ENCODE measurements at places on chromosomes 12 and 14.

GRCh38 chr12:1738446-1738845 is 47.6 kb downstream of the ADIPOR2 start:
- peaks cover 15% of the 10 kb centered on the region for H3K4me1 ChIP-seq
- no peak overlapping the region for H3K27ac ChIP-seq
- no peaks in the 10 kb centered on the region for H3K27me3 ChIP-seq
- no peaks in the 10 kb centered on the region for H3K36me3 ChIP-seq
- H3K4me3 ChIP-seq = no peak overlapping the region
- DNase-seq = no peak

GRCh38 chr12:20514598-20514997 is 146.3 kb downstream of the PDE3A start:
- no peaks in the 10 kb centered on the region for H3K36me3 ChIP-seq
- peaks cover 56% of the 10 kb centered on the region for H3K4me1 ChIP-seq
- no peak for DNase-seq

DNA sequence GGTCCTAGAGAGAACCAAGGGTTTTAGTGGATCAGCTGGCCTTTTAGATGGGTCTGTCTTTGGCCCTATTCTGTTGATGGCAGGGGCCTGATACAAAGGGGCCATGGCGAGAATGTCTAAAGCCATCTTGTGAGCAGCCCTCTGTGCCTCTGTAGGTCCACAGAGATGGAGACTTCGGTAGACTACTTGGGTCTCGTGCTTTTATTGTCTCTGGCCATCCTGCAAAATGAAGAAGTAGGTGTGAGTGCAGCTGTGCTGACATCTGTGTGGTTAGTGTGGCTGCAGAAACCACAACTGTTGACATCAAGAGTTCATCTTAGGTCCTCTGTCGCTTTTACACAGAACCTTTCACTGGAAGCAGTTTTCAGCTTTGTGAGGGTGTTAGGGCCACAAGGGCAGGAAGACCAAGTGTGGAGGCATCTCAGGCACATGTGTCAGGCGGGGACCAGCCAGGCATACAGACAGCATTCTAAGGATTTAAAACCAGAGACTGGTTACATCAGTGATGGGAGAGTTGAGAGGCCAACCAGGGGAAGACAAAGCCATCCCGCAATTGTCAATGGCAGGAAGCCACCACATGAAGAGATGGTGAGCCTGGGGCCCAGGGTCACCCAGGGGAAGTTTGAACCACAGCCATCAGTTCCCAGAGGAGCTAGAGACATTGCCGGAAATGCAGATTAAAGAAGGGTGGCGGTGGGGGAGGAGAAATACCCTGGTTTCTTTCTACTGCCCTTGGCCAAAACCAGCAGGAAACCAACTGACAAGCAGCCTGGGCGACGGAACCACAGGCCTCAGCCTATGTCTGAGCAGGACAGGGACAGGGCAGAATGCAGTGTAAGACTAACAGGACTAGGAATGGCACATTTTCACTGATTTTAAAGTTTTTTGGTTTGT is 13.0 kb upstream of the TPCN1 start:
- peak overlapping the region; percentile 91 for H3K27ac ChIP-seq
- H3K4me3 ChIP-seq = no peak overlapping the region
- no peaks in the 10 kb centered on the region for H3K4me1 ChIP-seq
- H3K36me3 ChIP-seq = no peaks in the 10 kb centered on the region
- no peaks in the 10 kb centered on the region for H3K27me3 ChIP-seq

DNA sequence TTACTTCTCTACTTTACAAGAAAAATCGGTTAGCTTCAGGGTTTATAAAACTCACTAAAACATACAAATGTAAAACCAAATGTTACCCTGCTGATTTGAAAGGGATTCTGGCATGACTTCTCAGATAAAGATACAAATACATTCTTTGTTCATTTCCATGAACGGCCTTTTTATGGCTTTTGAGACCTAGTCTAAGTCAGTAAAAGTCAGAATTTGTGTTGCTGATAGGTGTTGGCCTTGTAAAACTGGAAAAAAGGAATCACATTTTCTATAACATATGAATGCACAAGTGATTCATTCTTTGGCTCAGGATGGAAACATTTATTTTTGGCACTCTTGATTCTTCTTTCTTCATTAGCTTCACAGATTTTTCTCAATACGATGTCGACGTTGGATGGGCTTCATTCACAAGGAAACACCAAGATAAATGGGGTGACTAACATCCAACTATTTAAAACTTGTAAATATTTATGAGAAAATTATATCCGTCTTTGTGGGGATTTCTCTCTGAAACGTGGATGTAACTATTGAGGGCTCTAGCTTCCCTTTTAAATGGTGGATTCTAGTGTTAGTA is 27.0 kb upstream of the CPM start:
- H3K4me1 ChIP-seq = no peaks in the 10 kb centered on the region
- DNase-seq = no peak
- H3K27me3 ChIP-seq = no peaks in the 10 kb centered on the region
- H3K36me3 ChIP-seq = no peaks in the 10 kb centered on the region
- no peak overlapping the region for H3K27ac ChIP-seq

DNA sequence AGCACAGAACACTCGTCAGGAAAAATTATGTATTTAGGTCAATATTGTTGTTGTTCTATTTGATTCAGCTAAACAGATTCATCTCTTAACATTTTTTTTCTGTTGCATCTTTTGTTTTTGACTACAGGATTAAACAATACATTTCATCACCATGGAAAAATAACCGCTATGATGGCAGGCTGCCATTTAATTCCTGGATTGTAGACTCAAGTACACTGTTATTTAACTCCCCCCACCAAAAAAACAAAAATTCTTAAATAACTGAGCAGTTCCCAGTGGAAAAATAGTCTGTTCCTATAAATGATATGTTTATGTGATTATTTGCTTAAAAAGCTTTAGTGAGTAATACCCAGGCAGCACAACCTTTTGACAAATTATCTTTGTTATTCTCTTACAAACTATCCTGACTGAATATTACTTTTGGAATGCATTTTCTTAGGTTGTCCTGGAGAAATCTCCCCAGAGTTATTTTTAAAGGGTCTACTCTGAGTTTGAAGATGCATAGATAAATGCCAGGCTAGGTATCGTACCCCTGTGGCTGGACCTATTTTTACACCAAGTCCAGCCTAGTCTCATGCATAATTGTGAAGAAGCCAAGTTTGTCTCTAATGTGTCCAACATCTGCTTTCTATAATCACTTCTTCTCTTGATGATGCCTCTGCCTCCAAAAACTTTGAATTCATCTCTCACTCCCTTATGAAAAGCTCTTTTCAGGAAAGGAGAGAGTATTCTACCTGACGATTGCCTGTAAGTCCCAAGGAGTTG is 3.7 kb downstream of the KERA start:
- no peak overlapping the region for H3K4me3 ChIP-seq
- no peaks in the 10 kb centered on the region for H3K27me3 ChIP-seq
- no peak overlapping the region for H3K27ac ChIP-seq
- H3K4me1 ChIP-seq = no peaks in the 10 kb centered on the region
- peak; percentile 23 for DNase-seq

DNA sequence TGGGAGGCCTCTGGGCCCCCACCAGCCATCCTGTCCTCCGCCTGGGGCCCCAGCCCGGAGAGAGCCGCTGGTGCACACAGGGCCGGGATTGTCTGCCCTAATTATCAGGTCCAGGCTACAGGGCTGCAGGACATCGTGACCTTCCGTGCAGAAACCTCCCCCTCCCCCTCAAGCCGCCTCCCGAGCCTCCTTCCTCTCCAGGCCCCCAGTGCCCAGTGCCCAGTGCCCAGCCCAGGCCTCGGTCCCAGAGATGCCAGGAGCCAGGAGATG is 729 bp upstream of the GAPDH start:
- peak overlapping the region; percentile 98 for H3K4me3 ChIP-seq
- H3K4me1 ChIP-seq = peaks cover 51% of the 10 kb centered on the region
- H3K27me3 ChIP-seq = no peaks in the 10 kb centered on the region

DNA sequence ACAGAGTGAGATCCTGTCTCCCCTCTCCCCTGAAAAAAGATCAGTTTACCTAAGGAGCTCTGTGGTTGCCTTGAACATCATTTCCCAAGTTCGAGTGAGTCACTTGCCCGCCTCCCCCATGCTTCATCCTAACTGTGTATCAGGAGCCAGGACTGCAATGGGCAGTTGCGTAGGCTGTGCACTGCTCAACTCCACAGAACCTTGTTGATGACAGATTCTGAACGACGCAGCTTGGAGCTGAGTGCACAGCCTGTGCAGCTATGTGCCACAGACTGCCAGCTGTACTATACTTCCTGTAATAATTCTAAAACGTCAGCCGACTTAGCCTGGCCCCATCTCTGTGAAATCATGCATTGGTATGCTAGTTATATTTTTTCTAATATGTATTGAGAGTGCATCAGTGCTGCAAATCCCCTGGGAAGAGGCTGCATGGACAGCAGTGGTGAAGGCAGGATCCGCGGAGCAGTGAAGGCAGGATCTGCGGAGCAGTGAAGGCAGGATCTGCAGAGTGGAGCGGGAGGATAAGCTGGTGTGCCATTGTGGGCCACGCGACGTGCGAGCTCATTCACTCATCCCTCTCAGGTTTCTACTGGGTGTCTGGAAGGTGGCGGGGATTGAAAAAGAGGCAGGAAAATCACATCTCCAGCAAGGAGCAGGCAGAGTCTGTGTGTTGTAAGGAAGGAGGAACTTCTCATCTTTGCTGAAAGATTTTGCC is 80.8 kb downstream of the GALNT9 start:
- no peaks in the 10 kb centered on the region for H3K27me3 ChIP-seq
- DNase-seq = no peak
- H3K4me3 ChIP-seq = no peak overlapping the region
- no peaks in the 10 kb centered on the region for H3K36me3 ChIP-seq
- H3K4me1 ChIP-seq = no peaks in the 10 kb centered on the region
- no peak overlapping the region for H3K27ac ChIP-seq

DNA sequence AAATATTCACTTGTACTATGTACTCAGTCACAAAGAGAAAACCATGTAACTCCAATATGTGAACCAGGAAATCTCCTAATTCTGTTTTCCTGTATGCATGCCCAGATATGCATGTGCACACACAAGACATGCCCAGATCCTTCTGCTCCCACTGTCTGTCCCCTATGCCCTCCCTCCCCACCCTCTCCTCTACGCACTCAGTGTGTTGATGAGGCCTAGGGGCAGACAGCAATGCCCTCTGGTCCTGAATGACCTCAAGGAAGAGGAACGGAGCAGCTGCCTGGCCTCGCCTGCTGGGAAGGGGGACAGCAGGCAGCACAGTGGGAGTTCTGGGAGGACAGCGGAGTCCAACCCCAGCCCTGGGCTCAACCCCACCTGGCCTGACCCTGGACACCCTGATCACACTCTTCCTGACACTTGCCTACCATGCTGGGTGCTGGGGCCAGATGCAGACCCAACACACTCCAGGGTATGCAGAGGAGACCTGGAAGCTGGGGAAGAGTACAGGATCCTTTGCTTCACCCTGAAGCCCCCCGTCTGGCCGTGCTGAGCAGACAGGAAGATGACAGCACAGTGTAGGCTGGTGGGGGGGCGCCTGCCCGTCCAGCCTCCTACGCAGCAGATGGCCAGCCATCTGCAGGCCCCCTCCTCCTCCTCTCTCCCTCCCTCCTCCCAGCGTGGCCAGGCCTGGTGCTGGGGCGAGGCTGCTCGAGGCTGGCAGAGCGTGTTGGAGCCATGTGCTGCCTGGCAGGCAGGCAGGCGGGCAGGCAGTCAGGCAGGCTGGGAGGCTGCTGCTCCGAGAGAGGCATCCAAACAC is 106.6 kb upstream of the NCOR2 start:
- no peak for DNase-seq
- no peaks in the 10 kb centered on the region for H3K27me3 ChIP-seq
- no peaks in the 10 kb centered on the region for H3K36me3 ChIP-seq

GRCh38 chr14:90103808-90104207 is 42.0 kb downstream of the KCNK13 start:
- H3K27ac ChIP-seq = no peak overlapping the region
- no peaks in the 10 kb centered on the region for H3K27me3 ChIP-seq
- H3K4me1 ChIP-seq = no peaks in the 10 kb centered on the region

All from heart left ventricle (tissue), 16 donors.